RPMI8226 (cell line): ENCODE measurements at places on chromosomes 16 and 17.

DNA sequence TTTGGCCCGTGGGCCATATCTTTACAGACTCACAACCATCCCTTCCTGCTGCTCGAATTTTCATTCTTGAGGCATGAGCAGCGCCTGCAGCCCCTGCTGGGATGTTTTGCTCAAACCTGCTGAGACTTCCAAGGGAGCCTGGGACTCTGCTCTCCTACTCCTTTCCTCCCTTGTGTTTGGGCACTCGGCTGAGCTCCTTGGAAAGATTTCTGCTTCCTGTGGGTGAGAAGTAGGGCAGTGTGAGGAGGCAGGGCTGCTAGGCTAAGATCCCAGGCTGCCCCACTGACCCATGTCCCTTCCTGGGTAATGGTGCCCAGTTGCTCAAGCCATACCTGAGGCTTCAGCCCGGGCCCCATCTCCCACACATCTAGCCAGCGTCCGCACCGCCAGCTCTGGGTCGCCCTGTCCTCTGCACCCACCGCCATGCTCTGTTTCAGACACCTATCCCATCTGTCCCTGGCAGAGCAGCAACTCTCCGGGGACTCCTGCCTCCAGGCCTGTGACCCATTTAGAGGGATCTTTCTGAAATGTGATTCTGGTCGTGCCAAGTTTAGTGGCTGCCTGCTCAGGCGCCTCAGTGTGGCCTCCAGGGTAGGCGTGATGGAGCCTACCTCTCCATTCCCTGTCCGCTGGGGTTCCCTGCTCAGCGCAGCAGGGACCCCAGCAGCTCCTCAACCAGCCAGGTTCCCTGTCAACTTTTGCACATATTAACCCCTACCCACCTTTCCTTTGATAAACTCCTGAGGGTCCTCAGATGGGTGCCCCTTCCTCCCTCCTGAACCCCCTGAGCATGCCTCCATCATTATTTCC lies 190.1 kb downstream of the CCDC182 start:
- DNase-seq: no peak

DNA sequence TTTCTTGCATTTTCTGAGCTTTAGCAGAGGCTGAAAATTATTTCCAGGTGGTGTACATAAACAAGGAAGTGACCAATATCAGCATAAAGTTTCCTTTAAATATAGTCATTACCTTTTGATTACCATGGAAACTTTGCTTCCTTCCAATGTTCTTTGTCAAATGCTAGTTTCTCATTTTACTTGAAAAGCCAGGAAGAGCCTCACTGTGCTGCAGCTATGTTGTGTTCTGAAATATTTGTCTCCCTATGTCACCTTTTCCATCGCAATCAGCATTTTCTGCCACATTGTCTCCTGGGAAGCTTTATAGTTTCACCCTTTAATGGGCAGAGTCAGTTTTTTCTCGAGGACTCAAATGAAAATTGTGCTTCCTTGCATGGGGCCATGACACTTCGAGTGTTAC lies 496.0 kb downstream of the CDH8 start:
- no peak for DNase-seq

DNA sequence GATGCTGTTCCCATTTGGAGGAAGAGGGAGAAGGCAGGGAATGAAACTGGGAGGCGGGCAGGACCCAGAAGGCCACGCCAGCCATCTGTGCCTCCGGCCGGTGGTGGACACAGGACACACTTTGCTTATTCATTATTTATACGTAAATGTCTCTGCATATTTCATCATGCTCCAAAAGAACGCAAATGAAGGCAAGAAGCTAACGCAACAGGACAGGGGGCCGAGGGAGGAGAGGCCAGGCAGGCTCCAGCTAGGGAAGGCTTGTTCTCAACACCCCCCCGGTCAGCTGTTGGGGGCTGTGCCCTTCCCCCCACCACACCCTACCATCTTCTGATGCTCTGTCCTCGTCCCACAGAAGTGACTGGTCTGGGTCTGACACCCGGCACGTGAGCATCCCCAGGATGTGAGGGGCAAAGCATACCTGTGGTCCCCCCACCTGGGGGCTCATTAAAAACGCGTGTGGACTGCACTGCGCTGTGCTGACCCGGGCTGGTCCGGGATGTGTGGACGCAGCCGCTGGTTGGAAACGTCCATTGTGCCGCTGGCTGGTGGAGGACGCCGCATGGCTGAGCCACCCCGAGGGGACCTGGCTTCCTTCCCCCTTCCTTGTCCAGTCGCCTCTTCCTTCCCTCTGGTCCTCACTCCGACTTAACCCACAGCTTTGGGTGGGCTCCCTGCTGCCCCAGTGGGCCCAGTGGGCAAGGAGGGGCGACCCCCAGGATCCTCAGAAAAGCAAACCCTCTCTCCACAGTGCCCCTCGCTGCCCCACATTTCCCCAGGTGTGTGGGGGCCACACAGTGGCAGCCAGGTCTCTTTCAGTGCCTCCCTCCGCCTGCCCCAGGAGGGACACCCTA lies 46.4 kb upstream of the ENPP7 start:
- DNase-seq: no peak

DNA sequence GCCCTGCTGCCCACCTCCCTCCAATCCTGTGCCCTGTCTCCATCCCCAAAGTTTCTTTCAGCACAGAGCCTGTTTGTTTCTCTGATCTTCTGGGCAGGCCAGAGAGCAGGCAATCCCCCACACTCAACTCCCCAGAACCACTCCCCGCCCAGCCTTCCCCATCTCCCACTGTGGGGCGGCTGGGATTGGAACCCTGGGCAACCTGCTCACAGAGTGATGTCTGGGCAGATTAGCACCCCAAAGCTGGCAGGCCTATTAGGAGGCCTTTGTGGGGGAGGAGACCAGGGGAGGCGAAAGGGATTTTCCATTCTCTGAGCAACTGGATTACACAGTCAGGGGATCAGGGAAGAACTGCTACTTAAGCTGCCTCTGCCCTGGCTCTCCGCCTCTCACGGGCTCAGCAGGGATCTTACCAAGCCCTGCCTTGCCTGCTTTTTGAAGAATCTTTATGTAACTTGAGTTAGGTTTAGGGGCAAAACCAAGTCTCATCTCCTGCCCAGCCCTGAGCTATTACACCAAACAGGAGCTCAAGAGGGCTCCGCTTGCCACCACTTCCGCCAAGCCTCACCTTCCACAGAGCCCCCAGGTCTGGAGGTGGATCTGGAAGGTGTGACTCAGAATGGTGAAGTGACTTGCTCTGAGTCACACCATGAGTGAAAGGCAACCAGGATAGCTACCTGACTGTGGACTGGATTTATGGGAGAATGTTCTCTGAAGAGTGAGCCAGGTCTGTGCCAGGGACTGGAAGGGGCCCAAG lies 16.0 kb upstream of the LHX1 start:
- no peak for DNase-seq

DNA sequence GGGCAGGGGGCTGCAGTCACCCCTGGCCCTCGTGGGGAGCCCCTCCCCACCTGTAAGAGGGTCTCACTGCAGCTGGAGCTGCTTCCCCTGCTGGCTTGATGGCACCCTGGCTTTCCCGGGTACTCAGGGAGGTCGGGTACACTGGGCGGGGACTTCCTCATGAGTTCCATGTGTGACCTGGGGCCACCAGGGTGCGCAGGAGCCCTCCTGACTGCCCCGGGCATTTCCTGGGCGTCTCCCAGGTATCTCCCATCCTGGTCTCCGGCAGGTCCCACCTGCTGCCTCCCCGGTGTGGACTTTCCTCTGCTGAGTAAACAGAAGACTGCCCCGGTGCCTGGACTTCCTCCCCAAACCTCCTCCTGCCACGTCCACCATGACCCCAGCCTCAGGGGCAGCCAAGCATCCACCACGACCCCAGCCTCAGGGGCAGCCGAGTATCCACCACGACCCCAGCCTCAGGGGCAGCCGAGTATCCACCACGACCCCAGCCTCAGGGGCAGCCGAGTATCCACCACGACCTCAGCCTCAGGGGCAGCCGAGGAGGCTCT lies 40.9 kb downstream of the CBFA2T3 start:
- DNase-seq: no peak

GRCh38 chr17:74028354-74029116 lies 174.9 kb upstream of the RPL38 start:
- DNase-seq: no peak

- DNase-seq: peak; percentile 5
These were observed 159.5 kb downstream of the RBFOX1 start for GRCh38 chr16:7492122-7492521.

- DNase-seq: no peak
These were observed 29.0 kb downstream of the TRPV2 start for GRCh38 chr17:16444258-16444886.

DNA sequence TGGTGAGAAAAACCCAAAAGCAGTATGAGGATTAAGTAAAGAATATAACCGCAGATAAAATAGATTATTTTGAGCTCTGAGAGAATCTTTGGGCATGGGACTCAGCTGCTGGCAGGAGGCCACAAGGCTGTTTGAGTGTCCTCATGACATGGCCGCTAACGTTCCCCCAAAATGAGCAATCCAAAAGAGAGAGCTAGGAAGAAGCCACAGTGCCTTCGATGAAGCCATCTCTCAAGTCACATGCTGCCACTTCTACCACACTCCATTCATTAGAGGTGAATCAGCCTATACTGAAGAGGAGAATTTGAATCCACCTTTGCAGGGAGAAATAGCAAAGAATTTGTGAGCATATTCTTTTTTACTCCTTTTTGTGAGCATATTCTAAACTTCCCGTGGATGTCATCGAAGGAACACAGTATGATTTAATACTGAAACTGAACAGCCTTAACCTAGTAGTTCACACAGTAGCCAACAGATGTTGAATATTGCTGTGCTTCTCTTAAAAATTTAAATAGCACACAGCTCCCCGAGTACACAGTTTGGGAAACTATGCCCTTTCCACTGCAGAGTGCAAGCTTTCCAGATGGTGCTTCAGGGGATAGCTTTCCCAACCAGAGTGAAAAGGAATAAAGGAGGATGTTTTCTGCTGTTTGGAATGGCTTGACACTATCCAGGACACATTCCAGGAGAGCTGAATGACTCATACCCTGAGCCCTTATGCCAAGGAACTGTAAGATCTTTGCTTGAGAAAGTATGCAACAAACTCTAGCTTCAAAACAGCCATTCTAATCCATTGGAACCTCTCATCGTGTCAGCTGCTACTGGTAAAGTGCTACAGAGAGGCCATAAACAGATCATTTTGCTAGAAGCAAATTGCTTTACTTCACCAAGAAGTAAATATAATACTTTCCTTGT lies 33.9 kb downstream of the ANKFY1 start:
- no peak for DNase-seq

DNA sequence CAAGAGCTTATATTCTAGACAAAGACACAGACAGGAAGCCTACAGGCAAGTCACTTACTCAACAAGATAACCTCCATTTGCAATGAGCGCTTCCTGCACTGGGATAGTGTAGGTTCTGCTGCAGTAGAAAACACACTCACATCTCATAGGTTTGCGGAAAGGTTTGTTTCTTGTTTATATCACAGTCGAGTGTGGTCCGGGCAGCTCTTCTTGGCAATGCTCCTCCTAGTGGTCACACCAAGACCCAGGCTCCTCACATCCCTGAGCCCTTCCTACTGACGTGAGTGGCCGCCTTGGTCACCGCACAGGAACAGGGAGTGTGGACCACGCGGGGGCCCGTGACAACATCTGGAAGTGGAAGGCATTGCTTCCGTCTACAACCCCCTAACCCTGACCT lies 48.0 kb upstream of the RBFOX3 start:
- DNase-seq: peak; percentile 57

GRCh38 chr16:78743556-78743955 lies 644.1 kb downstream of the WWOX start:
- no peak for DNase-seq

DNA sequence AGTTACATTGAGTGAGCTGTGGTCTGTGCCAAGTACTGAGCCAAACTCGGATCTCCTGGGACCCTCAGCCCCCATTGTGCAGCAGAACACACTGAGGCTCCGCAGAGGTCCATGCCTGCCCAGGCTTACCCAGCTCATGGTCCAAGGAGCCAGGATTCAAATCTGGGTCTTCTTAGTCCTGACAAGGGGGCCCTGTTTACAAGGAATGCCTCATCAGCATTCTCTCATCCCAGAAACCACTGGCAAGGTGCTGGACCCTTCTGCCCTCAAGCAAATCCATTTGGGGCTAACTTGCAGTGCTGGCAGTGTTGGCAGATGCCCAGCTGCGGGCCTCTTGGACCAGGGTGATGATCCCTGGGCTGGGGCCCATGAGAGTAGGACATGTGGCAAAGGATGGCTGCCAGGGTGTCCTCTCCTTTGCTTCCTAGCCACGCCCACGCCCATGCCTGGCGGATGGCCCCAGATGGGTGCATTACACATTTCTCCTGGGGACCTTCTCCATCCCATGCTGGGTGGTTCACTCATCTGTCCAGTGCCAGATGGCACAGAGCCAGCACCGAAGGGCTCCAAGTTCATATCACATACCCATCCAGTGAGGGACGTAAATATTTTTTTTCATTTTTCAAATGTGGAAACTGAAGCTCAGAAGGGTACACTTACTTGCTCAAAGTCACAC lies 117.7 kb downstream of the CMIP start:
- no peak for DNase-seq

DNA sequence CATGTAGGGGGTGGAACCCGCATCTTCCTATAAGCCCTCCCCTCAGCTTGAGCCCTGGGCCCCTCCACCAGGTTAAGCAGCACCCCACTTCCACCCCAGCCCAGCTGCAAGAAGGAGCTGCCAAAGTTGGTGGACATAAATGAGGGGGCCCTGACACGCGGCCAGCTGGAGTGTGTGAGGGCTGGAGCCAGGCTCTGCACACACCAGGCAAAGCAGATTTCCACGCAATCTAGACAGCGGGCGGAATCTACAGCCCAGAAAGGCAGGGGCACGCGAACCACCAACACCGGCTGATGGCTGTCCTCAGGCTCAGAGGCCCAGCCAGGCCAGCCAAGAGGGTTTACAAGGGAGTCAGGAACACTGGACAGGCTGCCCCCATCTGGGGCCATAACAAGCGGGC lies 171.2 kb downstream of the ZNF423 start:
- DNase-seq: no peak

DNA sequence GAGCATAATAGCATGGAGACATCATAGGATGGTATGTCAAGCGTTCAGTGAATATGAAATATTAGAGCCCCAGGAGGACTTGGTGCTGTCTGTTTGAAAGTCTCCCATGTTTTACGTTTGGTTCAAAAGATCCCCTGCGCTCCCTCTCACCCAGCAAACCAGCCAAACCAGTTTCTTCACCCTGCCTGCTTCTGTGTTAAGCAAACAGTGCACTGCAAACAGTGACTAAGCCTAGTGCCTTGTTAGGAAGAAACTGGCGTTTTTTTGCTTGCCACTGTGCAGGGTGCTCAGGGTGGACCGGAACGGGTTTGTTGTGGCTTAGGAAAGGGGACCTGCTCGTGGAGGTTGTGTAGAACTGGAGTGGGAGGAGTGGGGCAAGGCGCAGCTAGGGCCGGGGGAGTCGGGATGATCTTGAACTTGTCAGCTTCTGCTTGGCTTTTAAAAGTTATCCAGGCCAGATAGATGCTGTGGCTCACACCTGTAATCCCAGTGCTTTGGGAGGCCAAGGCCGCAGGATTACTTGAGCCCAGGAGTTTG lies 7.7 kb downstream of the CDH1 start:
- DNase-seq: no peak

DNA sequence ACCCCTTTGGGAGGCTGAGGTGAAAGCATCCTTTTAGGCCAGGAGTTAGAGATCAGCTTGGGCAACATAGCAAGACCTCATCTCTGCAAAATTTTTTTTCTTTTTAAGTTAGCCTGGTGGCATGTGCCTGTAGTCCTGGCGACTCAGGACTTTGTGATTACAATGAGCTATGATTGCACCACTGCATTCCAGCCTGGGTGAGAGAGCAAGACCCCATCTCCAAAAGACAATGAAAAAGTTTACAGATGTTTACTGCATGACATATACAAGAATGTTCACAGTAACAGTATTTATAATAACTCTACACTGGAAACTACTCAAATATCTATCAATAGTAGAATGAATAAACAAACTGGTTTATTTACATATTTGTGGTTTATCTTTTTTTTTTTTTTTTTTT lies 33.1 kb upstream of the CCL22 start:
- no peak for DNase-seq
